NCI-H2171 (cell line): ENCODE measurements at places on chromosomes 4 and X.

DNA sequence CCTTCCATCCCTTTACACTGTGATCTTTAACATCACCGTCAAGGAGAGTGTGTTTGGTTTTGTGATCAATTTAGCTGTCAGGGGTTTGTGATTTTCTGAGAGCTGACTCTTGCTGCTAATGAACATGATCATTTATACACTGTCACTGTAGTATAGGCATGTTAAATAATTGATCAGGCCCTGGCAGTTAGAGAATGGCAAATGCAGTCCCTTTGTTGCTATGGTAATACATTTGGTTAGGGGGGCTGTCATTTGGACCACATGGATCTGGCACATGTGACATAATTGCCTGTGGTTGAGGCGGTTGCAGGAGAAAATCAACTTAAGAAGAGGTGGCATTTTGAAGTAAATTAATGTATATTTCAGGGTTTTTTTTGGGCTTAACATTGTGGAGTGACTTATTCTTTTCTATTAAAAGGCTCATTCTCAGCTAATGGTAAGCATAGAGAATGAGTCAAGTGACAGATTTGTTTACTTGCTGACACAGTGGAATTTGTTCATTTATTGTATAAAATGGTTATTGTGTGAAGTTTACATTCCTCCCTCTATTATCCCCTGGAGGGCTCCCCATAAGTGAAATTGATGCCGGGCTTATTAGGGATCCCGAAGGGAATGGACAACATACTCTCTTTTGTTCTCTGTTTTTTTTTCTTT lies 114.0 kb downstream of the FHIP1A start:
- DNase-seq: no peak

DNA sequence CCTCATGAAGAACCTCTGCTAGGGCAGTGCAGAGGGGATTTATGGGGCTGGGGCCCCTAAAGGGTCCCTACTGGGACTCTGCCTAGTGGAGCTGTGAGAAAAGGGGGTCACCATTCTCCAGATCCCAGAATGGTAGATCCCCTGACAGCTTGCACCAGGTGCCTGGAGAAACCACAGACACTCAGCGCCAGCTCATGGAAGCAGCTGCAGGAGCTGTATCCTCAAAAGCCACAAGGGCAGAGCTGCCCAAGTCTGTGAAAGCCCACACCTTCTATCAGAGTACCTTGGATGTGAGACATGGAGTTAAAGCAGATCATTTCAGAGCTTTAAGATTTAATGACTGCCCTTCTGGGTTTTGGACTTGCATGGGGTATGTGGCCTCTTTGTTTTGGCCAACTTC lies 38.6 kb downstream of the MAP9 start:
- no peak for DNase-seq

DNA sequence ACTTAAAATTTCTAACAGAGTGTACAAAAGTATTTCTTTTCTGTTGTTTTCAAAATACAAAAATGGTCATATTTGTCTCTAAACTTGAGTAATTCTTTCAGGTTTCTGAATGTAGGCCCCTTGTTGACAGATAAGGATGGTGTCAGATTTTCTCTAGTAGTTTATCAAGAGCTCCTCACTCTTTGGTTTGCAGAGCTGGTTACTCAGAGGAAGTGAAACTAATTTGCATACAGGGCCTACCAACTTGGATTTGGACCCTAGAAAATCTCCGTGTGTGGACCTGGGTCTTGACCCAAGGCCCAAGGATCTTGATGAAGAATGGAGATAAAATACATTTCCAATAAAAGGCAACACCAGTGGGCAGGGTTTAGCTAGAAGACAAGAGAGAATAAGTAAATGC lies 433 bp upstream of the ADH6 start:
- no peak for DNase-seq

GRCh38 chr4:109879081-109879480 lies 31.2 kb downstream of the LRIT3 start:
- no peak for DNase-seq

GRCh38 chrX:110675886-110676285 lies 119.7 kb downstream of the CHRDL1 start:
- no peak for DNase-seq

DNA sequence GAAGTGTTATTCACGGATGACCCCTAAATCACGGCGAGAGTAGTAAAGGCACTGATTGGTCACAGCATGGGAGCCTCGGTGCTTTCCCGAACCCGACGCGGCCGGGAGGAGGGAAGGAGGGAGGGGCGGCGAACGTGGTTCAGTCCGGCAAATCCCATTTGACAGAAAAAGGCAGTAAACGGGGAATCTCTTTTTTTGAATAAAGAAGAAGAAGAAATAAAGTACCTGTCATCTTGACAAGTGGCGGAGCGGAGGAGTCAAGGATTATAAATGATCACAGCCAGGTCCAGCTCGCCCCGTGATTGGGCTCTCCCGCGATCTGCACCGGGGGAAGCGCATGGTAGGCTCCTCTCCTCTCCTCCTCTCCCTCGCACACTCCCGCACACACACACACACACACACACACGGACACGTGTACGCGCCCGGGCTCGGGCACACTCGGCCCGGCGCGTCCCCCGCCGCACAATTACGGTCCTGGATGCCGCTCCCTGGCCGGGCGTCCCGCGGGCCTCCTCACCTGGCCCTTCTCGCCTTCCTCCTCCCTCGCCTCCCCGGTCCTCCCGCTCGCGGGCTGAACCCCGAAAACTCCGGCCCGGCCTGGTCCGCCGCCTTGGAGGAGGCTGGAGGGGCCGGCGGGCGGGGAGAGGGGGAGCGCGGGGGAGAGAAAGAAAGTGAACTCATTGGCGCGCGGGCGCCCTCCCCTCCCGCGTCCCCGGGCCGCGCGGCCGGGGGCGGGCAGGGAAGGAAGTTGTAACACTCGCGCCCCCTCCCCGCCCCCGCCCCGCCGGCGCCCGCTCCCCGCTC lies 99.2 kb upstream of the TENM3 start:
- DNase-seq: peak; percentile 12

- DNase-seq: no peak
Measured at GRCh38 chr4:141180991-141181761, 39.5 kb upstream of the ZNF330 start.

DNA sequence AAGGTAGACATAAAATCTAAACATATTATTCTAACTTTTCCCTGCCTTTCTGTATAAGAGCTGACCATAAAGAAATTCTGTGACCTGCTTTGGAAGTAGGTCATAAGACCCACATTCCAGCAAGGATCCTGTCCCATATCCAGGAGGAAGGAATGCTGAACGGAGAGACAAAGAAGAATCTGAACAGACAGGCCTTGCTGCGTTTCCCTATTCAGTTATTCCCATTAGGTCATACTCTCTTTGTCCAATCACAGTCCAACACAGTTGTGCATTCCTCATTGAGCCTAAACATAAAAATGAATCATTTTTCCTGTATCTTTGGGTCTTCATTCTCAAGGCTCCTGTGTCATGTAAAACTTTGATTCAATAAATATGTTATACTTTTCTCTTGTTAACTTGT lies 287.6 kb upstream of the TAPT1 start:
- no peak for DNase-seq

GRCh38 chrX:120456973-120457372 lies 12.1 kb downstream of the LAMP2 start:
- no peak for DNase-seq

GRCh38 chr4:30946288-30946687 lies 226.1 kb downstream of the PCDH7 start:
- no peak for DNase-seq

DNA sequence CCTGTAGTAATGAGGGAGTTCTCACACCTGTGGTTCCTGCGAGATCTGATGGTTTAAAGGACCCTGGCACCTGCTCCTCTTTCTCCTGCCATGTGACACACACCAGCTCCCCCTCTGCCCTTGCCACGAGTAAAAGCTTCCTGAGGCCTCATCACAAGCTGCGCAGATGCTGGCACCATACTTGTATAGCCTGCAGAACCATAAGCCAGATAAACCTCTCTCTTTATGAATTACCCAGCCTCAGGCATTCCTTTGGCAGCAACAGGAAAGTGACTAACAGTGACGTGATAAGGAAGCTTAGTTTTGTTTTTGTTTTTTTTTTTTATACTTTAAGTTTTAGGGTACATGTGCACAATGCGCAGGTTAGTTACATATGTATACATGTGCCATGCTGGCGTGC lies 130.9 kb downstream of the AFAP1 start:
- DNase-seq: no peak

DNA sequence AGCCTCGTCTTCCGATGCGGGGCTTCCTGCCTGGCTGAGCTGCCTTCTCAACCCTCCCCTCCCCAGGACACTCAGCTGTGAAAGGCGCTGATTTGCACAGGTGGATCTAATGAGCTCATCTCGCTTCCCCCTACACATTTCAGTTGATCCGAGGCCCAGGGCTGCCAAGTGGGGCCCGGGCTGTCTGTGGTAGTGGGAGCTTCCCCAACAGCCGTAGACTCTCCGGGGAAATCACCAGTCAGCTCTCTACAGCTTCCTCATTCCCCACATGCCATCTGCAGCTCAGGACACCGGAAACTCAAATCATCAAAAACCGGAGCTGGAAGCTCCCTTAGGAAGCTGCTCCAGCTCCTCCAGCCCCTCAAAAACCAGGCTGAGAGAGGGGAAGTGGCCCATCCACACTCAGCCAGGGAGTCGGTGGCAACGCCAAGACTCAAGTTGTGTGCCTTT lies 56.2 kb downstream of the SMIM20 start:
- no peak for DNase-seq

- peak; percentile 64 for DNase-seq
Measured at GRCh38 chrX:154458954-154459778, 1.1 kb downstream of the PLXNA3 start.

DNA sequence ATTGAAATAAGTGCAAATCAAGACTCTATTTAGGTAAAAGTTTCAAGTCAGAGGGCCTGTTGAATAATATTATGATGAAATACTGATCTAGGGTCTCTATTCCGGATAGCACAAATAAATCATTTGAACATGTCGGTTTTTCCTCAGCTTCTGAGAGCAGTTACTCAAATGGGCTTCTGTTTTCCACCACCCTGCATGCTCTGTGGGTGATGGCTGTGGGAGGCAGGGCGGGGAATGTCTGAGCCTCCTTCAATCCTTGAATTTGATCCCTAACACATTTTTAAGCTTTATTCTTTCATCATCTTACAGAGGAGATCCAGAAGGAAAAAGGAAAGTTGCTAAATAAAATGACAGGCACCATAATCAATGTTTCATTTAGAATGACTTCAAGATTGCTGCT lies 8.5 kb downstream of the UNC5C start:
- DNase-seq: no peak

- DNase-seq: no peak
Measured at GRCh38 chrX:154471839-154472684, 7.0 kb downstream of the LAGE3 start.

DNA sequence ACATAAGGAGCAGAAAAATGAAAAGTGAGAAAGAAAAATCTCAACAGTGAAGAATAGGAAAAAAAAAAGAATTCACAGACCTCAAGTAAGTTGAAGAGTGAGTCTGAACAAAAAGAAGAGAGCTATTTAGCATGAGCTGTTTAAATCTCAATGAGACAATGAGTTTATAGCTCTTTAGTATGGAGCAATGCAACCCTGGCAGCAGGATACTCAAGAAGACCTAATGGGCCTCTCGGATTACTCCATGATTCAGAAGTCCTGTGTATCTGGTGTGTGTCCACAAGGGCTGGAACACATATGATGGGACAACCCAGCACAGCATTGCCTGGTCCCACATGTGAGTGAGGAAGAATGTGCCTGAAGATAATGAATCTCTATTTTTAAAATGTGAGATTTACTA lies 563.1 kb upstream of the INTU start:
- no peak for DNase-seq

DNA sequence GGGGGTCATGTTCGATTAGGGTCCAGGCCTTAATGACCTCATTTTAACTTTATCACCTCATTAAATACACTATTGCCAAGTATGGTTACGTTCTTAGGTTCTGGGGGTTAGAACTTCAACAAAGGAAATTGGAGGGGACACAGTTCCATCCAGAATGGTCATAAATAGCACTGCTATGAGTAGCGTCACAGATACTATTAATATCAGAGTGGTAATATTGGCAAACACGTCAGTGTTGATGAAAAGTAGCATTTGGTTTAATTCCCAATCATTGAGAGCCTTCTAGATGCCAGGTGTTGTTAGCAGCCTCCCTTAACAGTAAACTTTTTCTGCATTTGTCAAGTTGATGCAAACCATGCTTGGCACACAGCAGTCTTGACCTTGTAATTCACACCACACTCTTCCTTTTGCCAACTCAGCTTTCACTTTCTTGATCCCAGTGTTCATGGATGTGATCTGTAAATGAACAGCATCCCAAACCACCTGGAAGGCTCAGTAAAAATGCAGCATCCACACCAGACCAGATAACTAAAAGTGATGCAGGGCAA lies 912.5 kb upstream of the TENM3 start:
- no peak for DNase-seq
